CD4-positive, alpha-beta T cell treated with Interleukin-12 subunit alpha and Interleukin-12 subunit beta, for 1 hour (primary cell): ENCODE measurements at places on chromosomes 1 and 21.

- no peak for DNase-seq
These were observed 10.3 kb downstream of the CLIC6 start for GRCh38 chr21:34679051-34679450.

DNA sequence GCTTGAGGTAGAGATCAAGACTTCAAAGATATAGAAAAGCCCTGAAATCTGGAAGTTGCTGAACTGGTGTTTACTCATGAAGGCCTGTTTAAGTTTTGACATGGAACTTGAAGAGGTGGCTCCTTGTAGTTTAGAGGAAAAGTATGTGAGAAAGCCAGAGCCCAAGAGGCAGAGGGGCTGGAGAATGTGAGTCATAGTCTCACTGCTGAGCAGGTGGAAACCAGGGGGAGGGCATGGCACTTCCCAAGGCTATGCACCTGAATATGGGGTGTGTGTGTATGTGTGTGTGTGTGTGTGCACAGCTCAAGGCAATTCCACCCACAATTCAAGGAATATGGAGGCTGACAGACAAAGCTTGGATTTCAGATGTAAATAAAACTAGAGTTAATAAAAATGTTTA, 46.8 kb upstream of the C1orf198 start:
- DNase-seq, result no peak

GRCh38 chr21:39175665-39176064, 7.6 kb downstream of the PSMG1 start:
- no peak for DNase-seq

GRCh38 chr1:1197551-1198422, 8.6 kb downstream of the TNFRSF18 start:
- DNase-seq, result no peak

GRCh38 chr1:91172541-91172940, 150.7 kb upstream of the ZNF644 start:
- DNase-seq, result no peak

DNA sequence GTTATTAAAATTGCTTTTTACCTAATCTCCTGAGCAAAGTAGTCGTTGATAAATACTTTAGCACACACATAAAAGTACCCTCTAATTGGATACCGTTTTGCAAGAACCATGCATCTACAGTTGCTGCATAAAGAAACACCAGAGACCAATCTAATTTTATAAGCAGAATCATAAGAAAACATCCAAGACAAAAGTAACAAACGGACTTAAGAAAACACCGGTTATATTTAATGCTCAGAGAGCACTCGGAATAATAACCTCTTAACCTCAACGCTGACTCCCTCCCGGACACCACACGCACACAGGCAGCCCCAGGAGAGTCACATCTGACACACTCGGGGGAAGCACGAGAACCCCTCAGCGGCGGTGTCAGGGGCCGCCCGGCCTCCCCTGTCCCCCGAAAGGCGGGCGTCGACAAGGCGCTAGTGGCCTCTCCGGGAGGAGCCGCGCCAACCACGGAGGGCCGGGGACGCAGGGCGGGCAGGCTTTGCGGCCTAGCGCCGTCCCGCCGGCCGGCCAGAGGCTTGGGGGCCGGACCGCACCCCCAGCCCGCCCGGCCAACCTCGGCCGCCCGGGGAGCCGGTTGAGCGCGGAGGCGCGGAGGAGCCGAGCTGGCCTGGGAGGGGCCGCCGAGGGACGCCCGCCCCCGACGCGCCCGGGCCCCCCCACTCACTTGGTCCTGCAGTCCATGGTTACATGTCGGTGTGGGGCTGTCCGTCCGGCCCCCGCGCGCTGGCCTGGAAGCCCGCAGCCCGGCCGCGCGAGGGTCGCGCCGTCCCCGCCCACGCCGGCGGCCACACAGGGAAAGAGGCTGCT, 606 bp downstream of the DENND1B start:
- peak; percentile 53 for DNase-seq

DNA sequence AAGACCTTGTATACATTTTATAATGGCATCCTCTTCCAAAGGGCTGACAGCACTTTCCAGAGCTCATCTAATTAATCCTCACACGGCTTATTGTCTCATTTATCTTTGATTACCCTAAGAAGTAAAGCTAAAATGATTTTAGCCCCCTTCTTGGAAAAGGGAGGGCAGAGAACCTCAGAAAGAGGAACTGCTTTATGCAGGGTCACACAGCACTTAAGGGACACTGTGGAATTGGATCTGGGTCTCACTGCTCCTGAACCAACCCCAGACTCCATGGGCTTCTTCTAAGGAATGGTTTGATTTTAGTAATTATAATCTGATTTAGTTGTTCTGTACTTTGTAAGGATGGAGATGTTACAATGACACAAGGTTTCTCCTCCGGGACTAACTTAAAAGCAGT, 3.2 kb downstream of the BRINP2 start:
- no peak for DNase-seq

GRCh38 chr1:53292690-53293089, 35.2 kb downstream of the LRP8 start:
- DNase-seq, result no peak

DNA sequence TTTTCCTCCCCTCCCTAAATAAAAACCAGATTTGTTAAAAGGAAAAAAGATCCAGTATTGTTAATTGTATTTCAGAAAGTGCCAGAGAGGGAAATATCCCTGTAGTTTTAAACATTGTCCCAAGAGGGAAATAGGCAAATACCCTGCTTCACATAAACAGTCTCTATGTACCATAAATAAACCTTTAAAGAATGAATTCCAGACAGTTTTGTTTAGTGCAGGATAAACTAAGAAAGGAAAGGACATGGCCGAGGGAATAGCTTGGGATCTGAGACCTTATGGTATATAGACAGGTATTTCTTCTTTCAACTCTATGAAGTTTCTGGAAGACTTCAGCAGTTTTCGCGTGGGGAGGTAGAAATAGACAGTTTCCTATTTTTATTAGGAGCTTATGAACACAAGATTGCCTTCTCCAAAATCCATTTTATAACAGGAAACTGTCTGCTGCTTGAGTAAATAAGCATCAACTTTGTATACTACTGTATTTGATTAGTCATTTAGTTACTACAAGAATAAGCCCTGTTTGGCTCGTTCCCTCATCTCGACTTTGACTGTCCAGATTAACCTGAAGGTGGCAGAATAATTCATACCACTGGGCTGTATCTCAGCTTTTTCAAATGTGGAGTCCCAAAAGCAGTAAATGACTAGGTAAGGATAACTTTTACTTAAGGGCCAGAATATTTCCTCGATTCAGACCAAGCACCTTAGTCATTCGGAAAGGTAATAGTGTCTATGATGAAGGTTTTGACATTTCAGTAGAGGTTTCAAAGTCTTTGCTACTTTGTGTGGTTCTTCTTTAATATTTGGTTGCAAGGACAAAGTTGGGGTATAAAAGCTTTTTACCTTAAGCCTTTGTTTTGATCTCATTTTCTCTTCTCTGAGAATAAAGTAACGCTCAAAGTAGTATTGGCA, 177.5 kb downstream of the VPS13D start:
- peak; percentile 47 for DNase-seq

DNA sequence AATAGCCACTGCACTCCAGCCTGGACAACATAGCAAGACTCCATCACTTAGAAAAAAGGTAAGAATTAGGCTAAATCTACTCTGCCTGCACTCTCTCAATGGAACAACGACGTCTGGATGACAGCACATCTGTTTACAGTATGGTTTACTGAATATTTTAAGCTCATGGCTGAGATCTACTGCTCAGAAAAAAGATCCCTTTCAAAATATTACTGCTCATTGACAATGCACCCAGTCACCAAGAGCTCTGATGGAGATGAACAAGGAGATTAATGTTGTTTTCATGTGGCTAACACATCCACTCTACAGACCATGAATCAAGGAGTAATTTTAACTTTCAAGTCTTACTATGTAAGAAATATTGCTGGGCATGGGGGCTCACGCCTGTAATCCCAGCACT, 58.0 kb downstream of the SLC27A3 start:
- DNase-seq, result no peak

DNA sequence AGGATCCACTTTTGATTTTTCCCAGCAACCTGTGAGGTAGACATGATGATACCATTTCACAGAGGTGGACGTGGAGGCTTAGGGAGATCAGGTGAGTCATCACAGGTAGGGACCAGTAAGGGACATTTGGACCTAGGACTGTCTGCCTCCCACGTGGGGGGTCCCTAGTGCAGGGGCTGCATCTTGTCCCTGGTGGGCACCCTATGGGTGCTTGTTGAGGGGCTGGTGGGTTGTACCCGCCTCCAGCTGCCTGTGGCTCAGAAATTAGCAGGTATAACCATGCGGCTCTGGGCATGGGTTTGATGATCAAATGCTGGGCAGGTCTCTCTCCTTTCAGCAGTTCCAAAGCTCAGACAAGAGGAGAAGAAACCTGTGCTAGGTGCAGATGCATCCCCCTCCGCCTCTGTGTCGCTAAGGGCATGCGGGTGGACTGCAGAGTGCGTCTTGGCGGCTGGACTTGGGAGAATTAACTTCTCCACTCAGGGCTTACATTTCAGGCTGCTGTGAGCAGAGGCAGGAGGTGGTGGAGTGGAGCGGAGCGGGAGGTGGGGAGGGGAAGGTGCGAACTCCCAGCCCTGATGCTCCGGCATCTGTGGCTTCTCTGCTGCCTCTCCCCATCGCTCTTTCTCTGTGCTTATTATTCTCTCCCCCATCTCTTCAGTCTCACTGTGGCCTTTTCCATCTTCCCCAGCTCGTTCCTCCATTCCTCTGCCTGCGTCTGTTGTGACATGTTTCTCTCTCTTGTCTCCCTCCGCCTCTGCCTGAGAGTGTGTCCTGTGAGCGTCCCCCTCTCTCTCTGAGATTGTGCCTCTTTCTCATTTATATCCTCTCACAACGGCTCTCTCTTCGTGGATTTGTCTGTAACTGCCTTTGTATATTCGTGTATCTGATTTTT, 146.8 kb downstream of the PTPRU start:
- DNase-seq, result no peak

DNA sequence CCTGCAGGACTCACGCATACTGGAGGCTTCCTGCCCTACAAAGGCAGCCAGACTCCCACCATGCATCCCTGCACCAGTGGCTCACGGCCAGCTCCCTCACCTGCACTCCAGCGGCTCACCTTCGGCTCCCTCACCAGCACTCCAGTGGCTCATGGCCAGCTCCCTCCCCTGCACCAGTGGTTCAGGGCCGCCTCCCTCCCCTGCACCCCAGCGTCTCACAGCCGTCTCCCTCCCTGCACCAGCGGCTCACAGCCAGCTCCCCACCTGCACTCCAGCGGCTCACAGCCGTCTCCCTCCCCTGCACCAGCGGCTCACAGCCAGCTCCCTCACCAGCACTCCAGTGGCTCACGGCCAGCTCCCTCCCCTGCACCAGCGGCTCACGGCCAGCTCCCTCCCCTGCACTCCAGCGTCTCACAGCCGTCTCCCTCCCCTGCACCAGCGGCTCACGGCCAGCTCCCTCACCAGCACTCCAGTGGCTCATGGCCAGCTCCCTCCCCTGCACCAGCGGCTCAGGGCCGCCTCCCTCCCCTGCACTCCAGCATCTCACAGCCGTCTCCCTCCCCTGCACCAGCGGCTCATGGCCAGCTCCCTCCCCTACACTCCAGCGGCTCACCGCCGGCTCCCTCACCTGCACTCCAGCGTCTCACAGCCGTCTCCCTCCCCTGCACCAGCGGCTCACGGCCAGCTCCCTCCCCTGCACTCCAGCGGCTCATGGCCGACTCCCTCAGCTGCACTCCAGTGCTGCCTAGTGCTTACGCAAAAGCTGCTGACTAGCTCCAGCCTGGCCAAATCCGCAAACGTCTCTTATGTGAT, 324.5 kb downstream of the NPHP4 start:
- peak; percentile 9 for DNase-seq

GRCh38 chr1:238329671-238330070, 438.9 kb upstream of the ZP4 start:
- no peak for DNase-seq

DNA sequence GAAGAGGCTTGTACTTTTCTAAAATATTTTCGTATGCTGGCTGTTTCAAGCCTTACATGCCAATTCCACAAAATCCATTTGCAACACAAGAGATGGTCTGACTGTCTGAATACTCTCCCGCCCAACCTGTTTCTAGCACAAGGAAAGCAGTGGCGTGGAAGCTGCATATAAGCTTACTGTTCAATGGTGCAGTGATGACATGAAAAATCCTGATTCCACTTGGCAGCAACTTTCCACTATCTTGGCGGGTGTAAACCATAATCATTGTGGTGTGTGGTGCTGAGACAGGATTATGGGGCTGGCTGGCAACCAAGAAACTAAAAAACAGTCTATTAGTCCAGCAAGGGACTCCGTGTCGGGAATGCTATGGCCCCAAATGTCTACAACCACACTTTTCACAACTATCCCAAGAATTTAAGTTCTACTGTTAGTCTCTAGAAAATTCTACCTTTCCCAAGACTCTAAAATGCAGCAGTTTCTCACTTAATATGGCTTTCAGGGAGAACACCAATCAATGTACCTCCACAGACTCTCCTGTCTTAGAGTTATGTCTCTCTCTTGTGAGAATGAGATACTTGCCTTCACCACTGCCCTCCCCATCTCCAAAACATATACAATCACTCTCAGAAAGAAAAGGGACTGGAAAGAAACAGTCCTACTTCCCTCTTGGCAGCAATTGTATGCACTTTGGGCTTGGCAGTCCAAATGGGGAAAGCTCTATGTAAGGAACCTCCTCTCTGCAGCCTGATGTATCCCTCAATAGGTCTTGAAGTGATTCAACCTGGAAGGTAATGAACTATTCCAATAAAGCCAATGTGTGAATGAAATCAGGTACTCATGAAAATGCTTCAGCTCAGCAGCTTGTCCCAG, 9.5 kb downstream of the COLGALT2 start:
- DNase-seq, result no peak

DNA sequence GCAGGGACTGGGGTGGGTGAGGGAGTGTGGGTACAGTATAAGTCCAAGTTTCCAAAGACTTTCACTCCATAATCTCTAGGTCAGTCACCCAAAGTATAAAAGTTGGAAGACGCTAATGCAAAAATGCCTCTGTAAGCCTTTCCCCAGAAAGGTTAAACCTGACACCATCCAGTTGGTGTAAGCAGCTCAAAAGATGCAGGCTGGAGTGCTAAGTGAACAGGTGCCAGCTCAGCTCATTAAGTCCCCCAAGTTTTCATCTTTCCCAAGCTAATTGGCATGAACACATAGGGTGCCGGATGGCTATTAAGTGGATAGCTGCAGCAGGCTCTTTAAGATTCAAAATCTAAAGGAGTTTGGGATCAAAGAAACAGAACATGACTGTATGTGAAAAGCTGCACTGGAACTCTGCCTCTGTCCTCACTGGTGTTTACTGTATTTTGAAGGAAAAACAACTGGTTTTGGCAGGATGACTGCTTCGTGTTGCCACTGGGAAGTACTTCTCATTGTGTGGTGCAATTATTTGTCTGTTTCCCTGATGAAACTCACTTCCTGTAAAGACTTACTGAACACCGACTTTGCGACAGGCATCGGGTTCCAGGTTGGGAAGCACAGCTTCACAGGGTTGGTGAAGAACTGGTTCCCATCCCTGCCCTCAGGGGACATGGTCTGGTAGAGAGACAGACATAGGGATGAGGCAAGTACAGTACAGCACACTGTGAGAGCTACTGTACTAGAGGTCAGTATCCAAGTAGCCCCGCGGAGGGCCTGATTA, 152.7 kb downstream of the DAB1 start:
- DNase-seq, result no peak

- DNase-seq, result peak; percentile 48
These were observed 138.6 kb upstream of the JUN start for GRCh38 chr1:58922302-58923089.
